ENCODE measurements at places on chromosomes 7 and 10.

GRCh38 chr7:35777121-35777520 lies 23.7 kb upstream of the SEPTIN7 start:
- no peak for DNase-seq

- no peak for DNase-seq
Measured at GRCh38 chr10:116311016-116311415, 13.2 kb upstream of the CCDC172 start.

DNA sequence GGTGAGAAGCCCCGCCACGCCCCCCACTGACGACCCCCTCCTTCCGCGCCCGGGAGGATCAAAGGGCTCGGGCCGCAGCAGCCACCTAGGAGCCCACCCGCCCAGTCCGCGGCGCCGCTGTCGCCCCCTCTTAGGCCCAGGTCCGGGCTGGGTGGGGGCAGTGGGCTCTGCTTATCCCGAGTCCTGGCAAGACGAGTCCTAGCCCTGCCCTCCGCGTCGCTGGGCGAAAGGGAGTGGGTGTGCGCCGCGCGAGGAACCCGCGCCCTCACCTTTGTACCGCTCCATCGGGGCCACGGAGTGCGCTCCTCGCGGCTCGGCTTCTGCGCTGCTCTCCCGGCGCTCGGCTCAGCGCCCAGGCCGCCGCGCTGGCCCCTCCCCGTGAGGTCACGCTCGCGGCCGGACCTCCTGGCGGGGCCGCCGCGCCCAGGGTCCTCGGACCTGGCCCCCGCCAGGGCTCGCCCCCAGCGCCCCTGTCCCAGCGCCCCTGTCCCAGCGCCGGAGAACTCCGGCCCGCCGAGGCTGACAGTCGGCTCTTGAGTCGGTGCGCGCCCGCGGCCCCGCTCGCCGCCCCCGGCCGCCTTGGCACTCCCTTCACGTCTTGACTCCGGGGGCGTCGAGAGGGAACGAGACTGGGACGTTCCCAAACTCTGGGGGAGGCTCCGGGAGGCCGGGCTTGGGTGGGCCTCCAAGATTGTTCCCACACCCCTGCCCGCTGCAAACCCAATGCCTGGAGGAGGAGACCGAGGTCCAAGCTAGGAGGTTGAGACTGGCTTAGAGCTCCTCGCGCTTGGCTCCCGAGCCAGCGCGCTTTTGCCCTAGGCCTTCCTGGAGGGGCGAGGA lies at the start of gene AFAP1L2:
Gene AFAP1L2 (minus strand): TSS at position 332 of the 840 bp plus-strand sequence. CDS start 47 bp downstream, at position 285.
- DNase-seq: no peak

GRCh38 chr10:130364631-130365411 lies 228.6 kb downstream of the GLRX3 start:
- no peak for DNase-seq

- no peak for DNase-seq
Measured at GRCh38 chr7:3103614-3104398, 60.1 kb upstream of the CARD11 start.

- no peak for DNase-seq
Measured at GRCh38 chr7:53048638-53049037, 13.2 kb downstream of the POM121L12 start.

GRCh38 chr7:69245646-69246045 lies 352.6 kb upstream of the AUTS2 start:
- DNase-seq: no peak

DNA sequence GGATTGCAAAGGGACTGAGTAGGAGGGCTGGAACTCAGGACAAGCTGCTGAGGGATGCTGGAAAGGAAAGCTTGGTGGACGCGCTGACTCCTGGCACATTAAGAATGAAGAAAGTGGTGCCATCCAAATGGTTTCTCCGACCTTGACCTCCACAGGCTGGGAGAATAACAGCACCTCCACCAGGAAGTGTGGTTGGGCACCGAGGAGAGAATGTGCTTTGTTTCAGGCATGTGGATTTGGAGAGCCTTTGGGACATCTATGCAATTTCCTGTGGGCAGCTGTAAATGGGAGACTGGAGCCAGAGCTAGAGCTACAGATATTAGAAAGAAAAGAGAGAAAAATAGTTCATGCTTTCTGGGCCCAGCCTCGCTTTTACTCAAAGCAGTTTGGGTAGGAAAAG lies 29.8 kb upstream of the HABP2 start:
- DNase-seq: no peak

GRCh38 chr10:79336739-79337138 lies 10.5 kb upstream of the PPIF start:
- DNase-seq: peak; percentile 44

- DNase-seq: no peak
Measured at GRCh38 chr7:155287284-155287935, 10.3 kb upstream of the INSIG1 start.

- no peak for DNase-seq
Measured at GRCh38 chr7:135091717-135092116, 56.2 kb upstream of the TMEM140 start.

GRCh38 chr7:50621973-50622490 lies 56.8 kb upstream of the DDC start:
- no peak for DNase-seq

GRCh38 chr10:101007915-101008822 lies 8.6 kb downstream of the LZTS2 start:
- no peak for DNase-seq

DNA sequence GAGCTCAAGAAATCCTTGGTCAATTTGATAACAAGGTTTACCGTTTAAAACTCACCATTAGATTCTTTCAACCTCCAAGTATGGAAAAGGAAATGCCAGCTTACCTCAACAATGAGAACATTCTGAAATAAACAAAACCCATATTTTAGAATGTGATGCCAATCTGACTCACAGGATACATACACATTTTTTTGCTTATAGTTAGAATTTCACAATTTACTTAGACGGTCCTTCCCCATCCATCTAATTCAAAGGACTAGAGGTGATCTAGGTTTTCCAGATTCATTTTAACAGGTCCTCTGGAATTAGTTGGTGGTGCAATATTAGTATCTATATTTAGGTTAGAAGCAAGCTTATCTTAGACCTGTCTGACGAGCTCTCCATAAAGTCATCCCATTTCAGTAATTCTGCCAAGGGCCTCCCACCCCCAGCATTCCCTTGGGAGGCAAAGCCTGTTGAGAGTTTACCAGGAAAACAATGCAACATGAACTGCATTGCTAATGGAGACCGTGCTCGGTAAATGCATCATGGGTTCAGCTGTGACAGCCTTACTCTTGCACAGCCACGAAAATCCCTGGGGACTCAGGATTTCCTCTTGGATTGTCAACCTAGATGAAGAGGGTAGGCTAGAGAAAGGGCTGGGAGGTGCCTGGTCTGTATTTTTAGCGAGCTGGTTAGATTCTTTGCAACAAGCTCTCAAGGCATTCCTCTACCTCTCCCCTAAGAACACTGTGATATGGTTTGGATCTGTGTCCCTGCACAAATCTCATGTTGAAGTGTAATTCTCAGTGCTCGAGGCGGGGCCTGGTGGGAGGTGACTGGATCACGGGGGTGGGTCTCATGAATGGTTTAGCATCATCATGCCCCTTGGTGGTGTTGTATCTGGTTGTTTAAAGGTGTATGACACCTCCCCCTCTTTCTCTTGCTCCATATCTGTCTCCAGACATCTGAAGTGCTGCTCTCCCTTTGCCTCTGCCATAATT lies 93.8 kb downstream of the PRTFDC1 start:
- no peak for DNase-seq

- DNase-seq: no peak
Measured at GRCh38 chr10:12109286-12109685, 20.2 kb upstream of the SEC61A2 start.

- DNase-seq: no peak
Measured at GRCh38 chr7:17989546-17989945, 38.1 kb downstream of the PRPS1L1 start.

GRCh38 chr10:79223091-79224048 lies 123.9 kb upstream of the PPIF start:
- DNase-seq: no peak

DNA sequence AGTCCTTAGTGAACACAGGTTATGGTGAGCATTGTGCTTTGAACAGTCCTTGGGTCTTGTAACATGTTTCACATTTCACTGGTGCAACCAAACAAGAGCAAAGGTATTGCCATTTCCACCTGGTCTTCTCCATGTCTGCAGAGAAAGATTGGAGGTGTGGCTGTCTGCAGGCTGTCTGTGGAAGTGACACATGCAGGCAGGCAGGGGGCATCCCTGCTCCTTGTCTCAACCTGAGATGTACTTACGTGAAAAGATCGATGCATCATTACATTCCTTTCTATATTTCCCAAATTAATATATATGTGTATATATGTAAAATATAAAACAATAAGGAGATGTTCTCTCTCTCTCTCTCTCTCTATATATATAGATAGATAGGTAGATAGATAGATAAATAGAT lies 54.3 kb downstream of the LRRC18 start:
- DNase-seq: no peak

GRCh38 chr7:116552602-116553001 lies 27.8 kb downstream of the CAV1 start:
- no peak for DNase-seq

- DNase-seq: no peak
Measured at GRCh38 chr10:110056822-110057221, 49.0 kb downstream of the ADD3 start.

DNA sequence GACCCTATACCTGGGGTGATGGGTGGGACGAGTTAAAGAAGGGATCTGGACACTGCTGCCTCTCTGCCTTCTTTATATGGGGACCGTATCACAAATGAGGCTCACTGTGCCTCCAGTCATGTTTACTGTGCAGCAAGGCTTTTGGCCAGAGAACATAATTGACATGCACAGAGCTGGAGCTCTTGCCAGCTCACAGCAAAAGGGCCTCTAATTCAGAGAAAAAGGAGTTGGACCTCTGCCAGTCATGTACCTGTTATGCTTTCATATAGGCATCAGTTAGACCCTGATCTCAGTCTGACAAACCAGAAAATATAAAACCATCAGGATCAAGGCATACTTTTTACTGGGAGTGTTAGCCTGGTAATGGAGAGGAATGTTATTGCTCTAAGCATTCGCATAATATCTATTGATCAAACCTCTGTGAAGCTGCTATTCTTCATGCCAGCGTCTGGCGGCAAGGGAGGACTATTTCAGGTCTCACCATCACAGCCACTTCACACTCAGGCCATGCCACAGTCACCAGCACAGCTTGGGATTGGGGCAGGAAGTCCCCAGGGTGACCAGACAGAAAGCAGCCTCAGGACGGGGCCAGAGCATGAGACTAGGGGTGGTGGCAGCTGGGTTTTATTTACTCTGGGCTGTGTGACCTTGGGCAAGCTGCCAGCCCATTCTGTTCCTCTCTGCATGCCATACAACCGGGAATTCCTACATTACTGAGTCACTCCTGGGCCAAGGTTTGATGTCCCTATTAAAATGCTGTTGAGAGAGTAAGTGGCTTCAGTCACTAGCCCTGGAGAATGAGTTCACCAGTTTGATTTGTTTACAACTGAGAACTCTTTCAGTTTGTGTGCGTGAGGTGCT lies 90.1 kb downstream of the NPSR1 start:
- DNase-seq: no peak

GRCh38 chr10:35140727-35141126 lies 14.1 kb downstream of the CREM start:
- no peak for DNase-seq
